ENCODE measurements at places on chromosomes 16 and 17.

DNA sequence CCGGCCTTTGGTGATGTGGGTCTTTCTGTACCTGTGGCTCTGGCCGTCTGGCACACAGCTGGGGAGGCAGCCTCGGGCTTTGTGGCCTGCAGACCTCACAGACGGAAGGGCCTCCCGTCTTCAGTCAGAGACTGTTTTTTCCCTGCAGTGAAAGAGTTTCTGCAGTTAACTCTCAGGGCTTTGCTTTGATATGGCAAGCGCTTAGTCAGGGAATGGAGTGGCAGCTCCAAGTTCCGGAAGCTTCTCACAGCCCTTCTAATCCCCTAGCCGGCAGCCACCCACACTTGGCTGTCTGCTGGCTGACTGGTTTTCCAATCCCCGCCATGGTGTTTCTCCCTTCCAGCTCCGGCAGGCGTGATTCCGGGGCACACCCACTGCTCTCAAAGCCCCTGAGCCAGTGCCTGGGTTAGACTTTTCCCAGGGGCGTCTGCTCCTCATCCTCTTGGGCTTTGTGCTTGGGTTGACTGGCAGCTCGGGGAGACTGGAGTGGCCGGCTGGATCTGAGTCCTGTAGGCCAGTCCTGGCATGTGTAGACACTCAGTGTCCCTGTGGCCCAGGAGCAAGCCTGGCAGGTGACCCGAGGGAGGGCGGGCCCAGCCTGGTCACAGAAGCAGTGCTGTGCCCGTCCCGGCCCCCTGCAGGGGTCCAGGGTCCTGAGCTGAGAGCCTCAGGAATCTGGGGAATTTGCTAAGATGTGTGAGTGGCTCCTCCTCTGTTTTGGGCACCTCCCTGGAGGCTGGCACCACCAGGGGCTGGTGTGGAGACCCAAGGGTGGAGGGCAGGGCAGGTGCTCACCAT is 29.9 kb downstream of the BAIAP2 start:
- no peak for DNase-seq

- DNase-seq, result no peak
Observed at GRCh38 chr17:81020767-81021497, 14.0 kb upstream of the BAIAP2 start.

GRCh38 chr17:82967268-82968032 is 112.0 kb upstream of the METRNL start:
- no peak for DNase-seq

- DNase-seq, result no peak
Observed at GRCh38 chr17:44037471-44037870, 22.7 kb upstream of the TMEM101 start.

Measured in activated CD8-positive, alpha-beta T cell treated with anti-CD3 and anti-CD28 coated beads, Interleukin-2, amount 10 ng/mL, durations not matched to agents 7 days and 5 days (primary cell).